ENCODE measurements at places on chromosomes 11 and 22.
A peak's percentile ranks its signal among the peaks of the same experiment; 100 is the strongest.

GRCh38 chr11:128761339-128761738 lies 67.5 kb downstream of the FLI1 start:
- no peak for DNase-seq

DNA sequence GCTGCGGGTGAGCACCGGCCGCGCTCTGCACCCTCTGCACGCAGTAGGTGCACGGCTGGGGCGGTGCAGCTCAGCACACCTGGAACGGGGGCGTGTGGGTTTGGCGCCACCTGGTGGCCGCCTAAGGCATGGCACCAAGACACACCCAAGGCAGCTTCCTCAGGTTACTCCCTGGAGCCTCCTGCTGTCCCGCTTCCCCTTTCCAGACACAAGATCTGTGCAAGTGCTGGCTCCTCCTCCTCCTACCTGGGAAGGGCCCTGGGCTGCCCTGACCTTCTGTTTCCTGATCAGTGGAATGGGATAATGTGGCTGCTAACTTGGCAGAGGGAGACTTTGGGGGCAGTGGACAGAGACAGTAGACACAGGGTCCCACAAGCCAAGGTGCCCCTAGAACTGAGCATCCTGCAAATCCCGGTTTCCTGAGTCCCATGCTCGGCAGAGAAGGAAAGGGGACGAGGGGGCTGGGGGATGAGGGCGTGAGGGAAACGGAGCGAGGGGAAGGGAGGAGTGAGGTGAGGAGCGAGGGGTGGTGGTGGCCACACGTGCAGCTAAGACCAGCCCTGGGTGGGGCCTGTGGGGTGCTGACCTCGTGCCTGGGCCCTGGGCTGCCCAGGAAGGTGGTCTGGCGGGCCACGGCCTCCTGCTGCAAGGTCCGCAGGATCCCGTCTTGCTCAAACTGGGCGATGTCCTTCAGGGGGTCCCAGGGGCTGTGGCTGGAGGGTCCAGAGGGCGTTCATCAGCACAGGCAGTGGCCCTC lies 34.8 kb upstream of the CARS1 start:
- peak; percentile 53 for DNase-seq

DNA sequence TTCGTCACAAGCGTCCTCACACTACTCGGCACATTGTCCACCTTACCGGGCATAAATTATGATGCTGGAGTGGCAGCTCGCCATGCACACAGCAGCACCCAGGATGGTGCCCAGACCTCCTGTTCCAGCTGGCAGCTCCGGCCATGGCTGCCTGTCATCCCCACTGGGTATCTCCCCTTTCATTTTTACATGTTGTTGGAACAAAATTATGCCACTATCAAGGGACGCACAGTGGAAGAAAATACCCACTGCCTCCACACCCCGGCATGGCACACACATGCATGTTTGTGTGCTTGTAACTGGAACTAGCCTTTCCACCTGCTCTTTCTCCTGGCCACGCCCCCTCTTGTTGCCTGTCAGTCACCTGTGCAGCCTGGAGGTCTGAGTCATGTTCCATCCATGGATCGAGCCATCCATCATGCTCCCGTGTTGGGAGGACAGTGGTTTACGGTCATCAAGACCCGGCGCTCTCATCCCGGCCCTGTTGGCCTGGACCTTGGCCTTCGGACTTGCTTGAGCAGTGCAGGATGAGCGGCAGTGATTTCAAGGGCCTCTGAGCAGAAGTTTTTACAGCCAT lies 1069.6 kb downstream of the BRD1 start:
- DNase-seq = no peak

- no peak for DNase-seq
Observed at GRCh38 chr22:40898850-40899357, 37.0 kb upstream of the DNAJB7 start.

- peak; percentile 45 for DNase-seq
Observed at GRCh38 chr11:64146036-64146955, 19.6 kb downstream of the MACROD1 start.

DNA sequence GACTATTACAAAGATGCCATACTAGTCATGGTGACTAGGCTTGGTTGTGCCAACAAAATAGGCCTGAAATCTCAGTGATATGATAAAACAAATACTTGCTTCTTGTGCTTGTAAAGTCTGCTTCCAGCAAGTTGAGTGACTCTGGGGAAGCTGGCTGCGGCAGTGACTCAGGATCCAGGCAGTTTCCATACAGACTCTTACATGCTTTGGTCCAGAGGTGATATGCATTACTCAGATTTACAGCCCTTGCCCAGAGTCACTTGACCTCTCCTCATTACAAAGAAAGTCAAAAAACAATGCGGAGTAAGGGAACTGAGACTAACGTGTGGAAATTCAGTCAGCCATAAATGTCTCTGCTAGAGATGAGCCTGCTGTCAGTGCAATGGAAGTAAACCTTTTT lies 387.5 kb downstream of the KCNA4 start:
- DNase-seq = no peak

GRCh38 chr11:79227767-79228755 lies 212.8 kb downstream of the TENM4 start:
- DNase-seq = no peak

DNA sequence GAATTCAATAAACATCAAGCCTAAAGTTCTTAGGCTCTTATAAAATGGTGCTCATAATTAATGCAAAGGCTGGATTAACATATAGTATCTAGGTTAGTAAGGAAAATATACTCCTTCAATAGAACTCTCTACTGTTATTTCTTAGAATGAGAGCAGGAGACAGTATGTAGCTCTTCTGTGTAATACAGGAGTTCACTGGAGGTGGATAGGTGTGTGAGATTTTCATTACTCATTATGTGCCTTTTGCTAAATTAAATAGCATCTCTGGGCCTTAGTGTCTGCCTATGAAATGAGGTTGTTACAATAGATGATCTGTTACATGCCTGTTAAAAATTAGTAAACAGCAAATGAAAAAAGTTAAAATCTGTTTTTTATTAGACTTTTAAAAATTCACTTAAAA lies 20.6 kb downstream of the EED start:
- DNase-seq = no peak

DNA sequence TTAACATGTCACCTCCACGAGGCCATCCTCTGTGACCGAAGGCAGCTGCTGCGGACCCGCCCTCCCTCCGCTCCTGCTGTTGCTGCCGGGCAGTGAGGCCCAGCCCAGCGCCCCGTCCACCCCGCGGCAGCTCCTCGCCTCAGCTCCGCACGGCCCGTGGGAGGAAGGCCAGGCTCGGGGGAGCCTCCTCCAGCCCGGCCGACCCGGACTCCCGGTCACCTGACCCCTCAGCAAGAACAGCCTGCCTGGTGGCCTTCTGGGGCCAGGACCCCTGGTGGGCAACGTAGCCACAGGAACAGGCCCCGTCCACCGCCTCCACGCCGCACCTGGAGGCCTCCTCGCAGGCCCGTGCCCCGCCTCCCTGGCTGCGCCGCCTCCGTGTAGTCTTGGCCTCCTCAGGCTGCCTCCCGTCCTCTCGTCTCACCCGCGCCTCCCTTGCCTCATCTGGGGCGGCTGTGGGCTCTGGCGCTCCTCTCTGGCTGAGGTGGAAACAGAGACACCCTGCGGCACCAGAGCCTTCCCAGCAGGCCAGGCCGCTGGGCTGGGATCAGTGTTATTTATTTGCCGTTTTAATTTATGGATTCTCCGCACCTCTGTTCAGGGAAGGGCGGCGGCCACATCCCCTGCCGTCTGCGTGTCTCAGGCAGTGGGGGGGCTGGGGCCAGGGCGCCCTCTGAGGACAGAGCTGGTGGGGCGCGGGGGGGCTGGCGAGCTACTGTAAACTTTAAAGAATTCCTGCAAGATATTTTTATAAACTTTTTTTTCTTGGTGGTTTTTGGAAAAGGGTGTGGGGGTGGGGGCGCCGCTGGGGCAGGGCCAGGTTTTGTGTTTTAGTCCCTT lies 25.4 kb downstream of the MOB2 start:
- DNase-seq = no peak

GRCh38 chr11:76234416-76235232 lies 28.3 kb upstream of the WNT11 start:
- no peak for DNase-seq

DNA sequence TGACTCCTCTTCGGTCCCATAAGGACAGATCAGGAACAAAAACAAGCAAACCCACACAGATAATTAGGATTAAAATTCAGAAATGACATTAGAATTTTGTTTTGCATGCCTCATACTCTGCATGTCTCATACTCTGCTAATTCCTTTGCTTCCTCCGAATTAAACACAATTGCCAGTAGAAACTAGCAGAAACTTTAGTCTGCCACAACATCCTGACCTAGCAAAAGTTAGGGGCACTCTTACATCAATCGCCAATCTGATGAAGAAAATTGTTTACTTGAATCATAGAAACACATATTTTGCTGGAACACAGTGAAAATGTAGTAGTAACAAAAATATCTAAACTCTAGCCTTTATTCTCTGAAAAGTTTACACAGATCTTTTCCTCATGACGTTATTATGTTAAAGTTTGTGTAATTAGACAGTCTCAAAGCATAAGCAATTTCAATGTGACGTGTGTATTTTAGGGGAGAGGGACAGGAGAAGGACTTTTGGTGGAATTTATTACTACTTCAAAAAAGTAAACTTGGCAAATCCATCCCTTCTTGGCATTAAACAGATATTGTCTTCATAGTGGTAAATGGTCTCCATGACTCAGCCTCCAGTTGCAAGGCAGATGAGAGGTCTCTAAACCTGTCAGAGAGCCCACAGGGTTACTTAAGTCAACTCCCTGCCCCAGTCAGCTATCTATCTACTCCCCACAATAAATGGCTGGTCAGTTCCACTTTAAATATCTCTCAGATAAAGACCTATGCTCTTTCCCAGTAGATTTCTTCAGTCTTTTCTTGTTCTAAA lies 249.8 kb upstream of the UBASH3B start:
- no peak for DNase-seq

- DNase-seq = no peak
Observed at GRCh38 chr11:72202571-72202970, 10.6 kb downstream of the FOLR1 start.
